ENCODE measurements at places on chromosomes 4 and X. TPM values are rescaled to one million over a fixed set of nuclear protein-coding genes. Genes with fewer than 3 reads are reported as not detected.

The PPP4R3C gene
- total RNA-seq = not detected

GRCh38 chr4:112510291-112511092 lies 5.5 kb downstream of the NEUROG2 start:
- H3K36me3 ChIP-seq = no peaks in the 10 kb centered on the region
- DNase-seq = no peak
- H3K4me3 ChIP-seq = no peak overlapping the region

- no peaks in the 10 kb centered on the region for H3K4me1 ChIP-seq
- DNase-seq = no peak
- no peak overlapping the region for H3K4me3 ChIP-seq
Observed at GRCh38 chr4:186104890-186105646, 564 bp downstream of the FAM149A start.

DNA sequence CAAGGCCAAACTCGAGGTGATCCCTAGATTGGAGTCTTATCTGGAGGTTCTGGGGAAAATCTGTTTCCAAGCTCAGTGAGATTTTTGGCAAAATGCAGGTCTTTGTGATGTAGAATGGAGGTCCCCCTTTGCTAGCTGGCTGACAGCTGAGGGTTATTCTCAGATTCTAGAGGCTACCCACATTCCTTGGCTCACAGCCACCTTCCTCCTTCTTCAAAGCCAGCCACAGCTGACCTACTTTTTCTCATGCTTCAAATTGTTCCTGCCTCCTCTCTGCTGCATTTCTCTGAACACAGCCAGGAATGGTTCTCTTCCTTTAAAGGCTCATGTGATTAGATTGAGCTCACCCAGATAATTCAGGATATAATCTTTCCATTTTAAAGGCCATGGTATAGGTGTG lies 86.9 kb downstream of the VCX3A start:
- H3K27me3 ChIP-seq = no peaks in the 10 kb centered on the region
- no peak overlapping the region for H3K4me3 ChIP-seq
- H3K4me1 ChIP-seq = no peaks in the 10 kb centered on the region
- H3K27ac ChIP-seq = no peak overlapping the region
- no peak for DNase-seq
